WTC11 (cell line): ENCODE measurements at places on chromosomes 7 and 10. TPM values are rescaled to one million over a fixed set of nuclear protein-coding genes. Genes with fewer than 3 reads are reported as not detected.

GRCh38 chr7:135791543-135792362 is 43.1 kb upstream of the FAM180A start:
- H3K27ac ChIP-seq, result no peak overlapping the region
- 0 out of 2 replicates have a peak, but pooled peaks cover 5% of the 10 kb centered on the region for H3K4me1 ChIP-seq
- no peaks in the 10 kb centered on the region for H3K36me3 ChIP-seq

The GNG11 gene
- total RNA-seq, result 1.3 to 1.7 TPM (median 1.4 TPM) in 3 replicates

- H3K27me3 ChIP-seq, result peaks cover 4% of the 10 kb centered on the region; the same call in 1 of the 2 replicates
- H3K4me3 ChIP-seq, result no peak overlapping the region
- H3K4me1 ChIP-seq, result no peaks in the 10 kb centered on the region
Measured at GRCh38 chr7:46459942-46460341, 538.9 kb upstream of the IGFBP3 start.

GRCh38 chr10:112250555-112250954 is 32.6 kb upstream of the TECTB start:
- no peaks in the 10 kb centered on the region for H3K4me1 ChIP-seq
- H3K27ac ChIP-seq, result no peak overlapping the region
- no peak for DNase-seq
- no peak overlapping the region for H3K4me3 ChIP-seq
- peaks cover 31% of the 10 kb centered on the region for H3K36me3 ChIP-seq
- H3K27me3 ChIP-seq, result peaks cover 5% of the 10 kb centered on the region

The MEST gene
- 130 to 188 TPM (median 143 TPM) in 3 replicates for total RNA-seq

The TIAL1 gene
- total RNA-seq, result 170 to 178 TPM (median 176 TPM) in 3 replicates

- H3K4me3 ChIP-seq, result no peak overlapping the region
- no peak overlapping the region for H3K27ac ChIP-seq
- H3K27me3 ChIP-seq, result no peaks in the 10 kb centered on the region
- no peaks in the 10 kb centered on the region for H3K4me1 ChIP-seq
- no peaks in the 10 kb centered on the region for H3K36me3 ChIP-seq
- no peak for DNase-seq
Measured at GRCh38 chr10:36597756-36598320, 527.6 kb upstream of the ANKRD30A start.

The COL26A1 gene
- total RNA-seq, result 64.4 to 70.9 TPM (median 67.0 TPM) in 3 replicates

The MYOZ1 gene
- total RNA-seq, result 3.0 to 5.4 TPM (median 4.4 TPM) in 3 replicates

The FOXP2 gene
- 0.14 to 0.39 TPM (median 0.17 TPM) in 3 replicates for total RNA-seq

The EBF3 gene
- total RNA-seq, result 1.1 to 1.2 TPM (median 1.1 TPM) in 3 replicates

DNA sequence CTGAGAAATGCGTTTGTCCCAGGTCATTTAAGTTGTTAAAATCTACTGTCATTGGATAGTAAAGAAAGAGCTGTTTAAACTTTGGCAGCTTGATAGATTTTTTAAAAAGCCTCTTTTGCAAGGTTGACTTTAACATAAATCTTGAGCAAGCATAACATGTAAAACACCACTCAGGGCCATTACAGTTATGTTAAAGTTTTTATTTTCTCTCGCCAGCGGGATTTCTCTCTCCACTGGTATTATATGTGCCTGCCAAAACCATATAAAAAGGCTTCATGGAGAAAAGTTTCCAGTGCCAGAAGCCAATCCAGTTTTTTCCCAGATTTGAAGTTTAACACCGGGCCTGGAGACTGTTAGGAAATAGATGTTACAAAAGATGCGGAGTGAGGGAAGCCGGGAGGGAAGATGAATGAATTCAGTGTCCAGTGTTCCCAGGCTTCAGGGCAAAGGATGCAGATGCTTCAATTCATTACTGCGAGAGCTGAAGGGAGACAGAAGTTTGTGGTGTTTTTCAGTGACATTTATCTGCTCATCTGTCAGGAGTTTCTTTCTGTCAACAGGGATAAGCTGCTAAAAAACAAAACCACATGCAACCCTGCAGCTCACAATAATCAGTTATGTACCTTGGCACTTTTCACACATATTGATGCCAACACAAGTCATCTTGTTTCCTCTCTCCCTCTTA is 155.5 kb downstream of the SPAG6 start:
- no peaks in the 10 kb centered on the region for H3K4me1 ChIP-seq
- DNase-seq, result no peak
- no peaks in the 10 kb centered on the region for H3K36me3 ChIP-seq

DNA sequence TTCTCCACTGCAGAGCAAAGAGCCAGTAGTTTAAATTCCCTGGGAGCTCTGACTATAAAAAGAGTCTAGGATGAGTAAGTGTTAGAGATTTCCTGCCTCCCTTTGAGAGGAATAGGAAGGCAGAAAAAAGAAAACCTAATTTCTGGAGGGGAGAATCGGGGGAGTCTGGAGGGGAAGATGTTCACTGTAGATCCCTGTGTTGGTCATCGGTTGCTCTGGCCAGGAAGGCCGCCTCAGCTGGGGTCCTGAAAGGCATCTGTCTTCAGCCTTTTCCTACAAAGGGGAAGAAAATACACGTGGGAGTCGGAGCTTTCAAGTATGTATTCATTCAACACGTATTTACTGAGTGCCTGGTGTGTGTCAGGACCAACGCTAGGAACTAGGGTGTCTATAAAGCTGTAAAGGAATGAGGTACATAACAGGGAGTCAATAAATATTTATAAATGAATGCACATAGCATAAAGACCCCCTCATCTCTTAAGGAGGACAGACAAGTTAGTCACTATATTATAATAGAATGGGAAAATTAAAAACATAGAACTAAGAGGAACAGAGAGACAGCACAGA is 101.1 kb downstream of the ICA1 start:
- H3K36me3 ChIP-seq, result peaks cover 10% of the 10 kb centered on the region; the same call in 1 of the 2 replicates
- no peak overlapping the region for H3K4me3 ChIP-seq
- DNase-seq, result no peak
- H3K27ac ChIP-seq, result no peak overlapping the region
- peaks cover 24% of the 10 kb centered on the region for H3K4me1 ChIP-seq

The SPDYE8 gene
- total RNA-seq, result not detected in 3 replicates

DNA sequence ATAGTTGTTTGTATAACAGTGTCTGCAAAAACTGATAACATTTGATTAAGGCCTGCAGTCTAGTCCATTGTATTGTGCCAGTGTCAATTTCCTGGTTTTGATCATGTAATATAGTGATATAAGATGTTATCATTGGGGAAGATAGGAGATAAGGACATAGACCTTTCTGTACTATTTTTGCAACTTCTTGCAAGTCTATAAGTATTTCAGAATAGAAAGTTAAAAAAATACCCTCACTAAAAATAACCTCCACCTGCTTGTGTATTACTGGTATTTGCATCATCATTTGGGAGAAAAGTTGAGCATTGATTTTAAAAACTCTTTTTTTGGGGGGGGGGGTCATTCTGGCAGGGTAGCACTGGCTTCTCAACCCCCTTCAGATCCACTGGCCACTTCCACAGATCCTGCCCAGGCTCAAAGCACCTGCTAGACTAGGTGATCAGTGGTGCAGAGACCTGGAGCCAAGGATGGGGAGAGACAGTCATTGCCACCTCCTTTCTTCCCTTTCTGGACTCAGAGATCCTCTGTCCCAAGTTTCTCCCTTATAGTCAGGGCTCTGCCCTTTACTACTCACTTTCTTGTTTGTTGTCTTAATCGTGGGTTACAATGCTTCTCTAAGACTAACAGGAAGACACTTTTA is 103.0 kb downstream of the RBM20 start:
- no peaks in the 10 kb centered on the region for H3K27me3 ChIP-seq
- H3K36me3 ChIP-seq, result peaks cover 6% of the 10 kb centered on the region
- peaks cover 6% of the 10 kb centered on the region for H3K4me1 ChIP-seq
- no peak overlapping the region for H3K27ac ChIP-seq
- DNase-seq, result no peak

- H3K36me3 ChIP-seq, result no peaks in the 10 kb centered on the region
- no peak for DNase-seq
- H3K4me1 ChIP-seq, result peaks cover 86% of the 10 kb centered on the region
- H3K27ac ChIP-seq, result peak overlapping the region; percentile 55
Measured at GRCh38 chr7:55537458-55537990, 34.8 kb downstream of the VOPP1 start.

DNA sequence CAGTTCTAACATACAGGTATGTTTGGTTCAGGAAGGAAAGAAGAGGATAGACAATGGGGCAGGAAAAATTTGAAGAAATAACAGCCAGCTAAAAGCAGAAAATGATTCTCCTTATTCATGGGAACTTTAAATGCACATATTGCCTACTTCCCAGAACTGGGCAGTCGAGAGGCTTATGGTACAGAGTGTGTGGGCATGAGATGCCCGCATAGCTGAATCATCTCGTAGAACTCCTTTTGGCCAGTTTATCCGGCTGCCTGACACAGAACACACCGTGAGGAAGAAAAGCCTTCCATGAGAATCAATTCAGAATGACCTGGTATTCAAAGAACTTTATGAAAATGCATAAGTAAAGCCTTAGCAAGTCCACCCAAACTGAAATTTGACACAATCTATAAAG is 471.6 kb downstream of the SH2D4B start:
- DNase-seq, result no peak
- H3K27me3 ChIP-seq, result no peaks in the 10 kb centered on the region
- peaks cover 5% of the 10 kb centered on the region; the same call in 1 of the 2 replicates for H3K4me1 ChIP-seq

The MYO1G gene
- total RNA-seq, result 0.41 to 0.48 TPM (median 0.46 TPM) in 3 replicates

The CPEB3 gene
- 1.9 to 2.4 TPM (median 2.4 TPM) in 3 replicates for total RNA-seq

DNA sequence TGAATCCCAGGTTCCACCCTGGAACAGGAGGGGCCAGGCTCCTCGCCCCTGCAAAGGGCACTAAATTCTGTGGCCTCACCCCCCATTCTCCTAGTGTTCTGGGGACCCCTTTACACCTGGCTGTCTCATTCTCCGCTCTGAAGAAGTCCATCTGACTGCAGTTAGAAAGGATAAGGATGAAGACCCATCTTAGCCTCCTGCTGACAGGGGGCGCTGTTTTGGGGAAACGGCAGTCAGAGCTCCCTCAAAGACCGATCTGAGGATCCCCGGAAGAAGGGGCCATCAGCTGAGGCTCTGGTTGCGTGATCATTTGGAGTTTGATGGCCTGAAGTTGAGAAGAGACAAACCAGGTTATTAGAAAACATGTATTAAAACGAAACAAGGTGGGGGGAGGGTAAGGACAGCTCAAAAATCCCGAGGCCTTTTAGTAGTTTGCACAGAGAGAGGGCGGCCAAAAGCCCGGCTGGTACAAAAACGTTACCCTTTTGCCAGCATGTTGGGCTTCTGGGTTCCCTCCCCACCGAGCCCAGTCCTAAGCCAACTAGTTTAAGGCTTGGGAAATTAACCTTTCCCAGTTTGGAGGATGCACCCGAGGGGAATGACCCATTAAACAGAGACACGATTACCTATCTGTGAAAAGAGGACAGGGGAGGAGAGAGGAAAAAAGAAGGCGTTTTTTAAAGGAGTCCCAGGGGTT is 102.8 kb downstream of the CHN2 start:
- H3K27me3 ChIP-seq, result no peaks in the 10 kb centered on the region
- peaks cover 80% of the 10 kb centered on the region for H3K4me1 ChIP-seq
- peak; percentile 81 for DNase-seq
- H3K36me3 ChIP-seq, result no peaks in the 10 kb centered on the region
- no peak overlapping the region for H3K27ac ChIP-seq

GRCh38 chr7:116805100-116805544 is 57.3 kb upstream of the CAPZA2 start:
- H3K4me1 ChIP-seq, result peaks cover 34% of the 10 kb centered on the region
- no peaks in the 10 kb centered on the region for H3K36me3 ChIP-seq
- H3K4me3 ChIP-seq, result no peak overlapping the region
- no peak for DNase-seq
- no peaks in the 10 kb centered on the region for H3K27me3 ChIP-seq
- no peak overlapping the region for H3K27ac ChIP-seq

The CLRN3 gene
- not detected in 3 replicates for total RNA-seq

The PLEKHS1 gene
- not detected in 3 replicates for total RNA-seq

DNA sequence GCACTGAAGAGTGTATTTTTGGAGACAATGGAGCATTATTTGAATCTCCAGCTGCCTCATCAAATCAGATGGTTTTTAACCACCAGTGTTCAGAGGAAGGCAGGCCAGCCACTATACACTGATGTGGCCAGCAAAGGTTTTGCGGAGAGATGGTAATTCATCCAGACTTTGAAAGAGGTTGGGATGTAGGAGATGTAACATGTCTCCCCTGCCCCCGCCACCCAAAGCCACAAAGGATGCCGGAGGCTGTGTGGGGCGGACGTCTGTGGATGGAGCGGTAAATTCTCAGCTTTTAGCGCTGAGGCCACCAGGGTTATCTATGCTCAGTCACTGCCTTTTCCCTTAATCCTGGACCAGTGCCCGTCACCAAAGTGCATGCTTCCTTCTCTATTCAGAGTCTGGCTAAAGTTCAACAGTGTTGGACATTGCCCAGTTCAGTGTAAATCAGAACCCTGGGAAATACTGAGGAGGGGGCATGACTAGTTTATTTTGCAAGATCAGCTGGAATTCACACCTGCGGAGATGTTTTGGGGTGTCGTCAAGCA is 3.7 kb upstream of the TRIP6 start:
- peaks cover 8% of the 10 kb centered on the region for H3K4me1 ChIP-seq
- peaks cover 20% of the 10 kb centered on the region; the same call in 1 of the 2 replicates for H3K36me3 ChIP-seq
- DNase-seq, result no peak
- H3K27me3 ChIP-seq, result no peaks in the 10 kb centered on the region

The FAM241B gene
- 24.4 to 28.9 TPM (median 26.9 TPM) in 3 replicates for total RNA-seq

The BICC1 gene
- 0.61 to 0.85 TPM (median 0.78 TPM) in 3 replicates for total RNA-seq
